ENCODE measurements at places on chromosomes 3 and 15.

DNA sequence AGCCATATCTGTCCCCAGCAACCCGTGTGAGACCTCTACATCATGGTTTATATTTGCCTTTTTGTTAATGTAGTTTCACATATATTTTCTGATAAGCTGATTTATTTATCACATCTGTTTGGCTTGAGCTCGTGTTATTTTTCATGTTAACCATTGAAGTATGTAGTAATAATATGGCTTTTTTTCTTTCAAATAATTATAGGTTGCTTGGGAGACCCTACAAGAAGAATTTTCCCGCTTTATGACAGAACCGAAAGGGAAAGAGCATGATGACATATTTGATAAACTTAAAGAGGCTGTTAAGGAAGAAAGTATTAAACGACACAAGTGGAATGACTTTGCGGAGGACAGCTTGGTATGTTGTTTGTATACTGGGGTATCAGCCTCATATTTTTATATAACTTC is 63.9 kb downstream of the OPA1 start:
- DNase-seq = no peak

GRCh38 chr3:10964537-10965167 is 27.9 kb upstream of the SLC6A1 start:
- peak; percentile 25 for DNase-seq

DNA sequence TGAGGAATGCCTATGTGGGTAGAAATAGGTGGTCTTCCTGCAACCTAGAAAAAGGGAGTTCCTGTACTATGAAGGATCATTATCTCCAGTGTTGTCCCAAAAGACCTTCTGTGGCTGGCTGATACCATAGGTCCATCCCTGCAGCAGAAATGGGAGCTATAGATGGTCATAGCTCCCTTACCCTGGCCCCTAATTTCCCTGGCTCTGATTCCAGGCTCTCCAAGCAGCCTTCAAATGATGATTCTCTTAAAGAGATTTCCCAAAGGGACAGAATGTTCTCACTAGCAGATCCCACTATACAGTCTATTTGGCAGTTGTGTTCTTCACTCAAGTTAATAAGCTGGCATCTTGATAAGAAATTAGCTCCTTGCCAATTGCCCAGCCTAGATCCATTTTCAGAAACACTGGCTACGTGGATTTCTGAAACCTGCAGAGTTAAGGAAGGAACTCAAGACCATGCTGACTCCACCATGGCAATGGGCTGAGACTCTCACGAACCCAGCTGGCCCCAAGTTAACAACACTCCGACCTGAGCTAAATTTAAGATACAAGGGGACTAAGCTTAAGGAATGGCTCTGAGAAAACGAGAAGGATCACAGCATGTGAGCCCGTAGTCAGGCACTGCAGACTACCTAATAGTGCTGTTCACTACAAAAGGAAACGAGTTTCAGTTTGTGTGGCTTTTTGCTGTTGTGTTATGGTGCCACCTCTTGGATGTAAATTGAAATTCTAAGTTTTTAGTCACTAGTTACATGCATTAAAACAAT is 11.4 kb downstream of the C15orf40 start:
- DNase-seq = peak; percentile 64

GRCh38 chr3:12932347-12932746 is 91.0 kb upstream of the RPL32 start:
- no peak for DNase-seq

DNA sequence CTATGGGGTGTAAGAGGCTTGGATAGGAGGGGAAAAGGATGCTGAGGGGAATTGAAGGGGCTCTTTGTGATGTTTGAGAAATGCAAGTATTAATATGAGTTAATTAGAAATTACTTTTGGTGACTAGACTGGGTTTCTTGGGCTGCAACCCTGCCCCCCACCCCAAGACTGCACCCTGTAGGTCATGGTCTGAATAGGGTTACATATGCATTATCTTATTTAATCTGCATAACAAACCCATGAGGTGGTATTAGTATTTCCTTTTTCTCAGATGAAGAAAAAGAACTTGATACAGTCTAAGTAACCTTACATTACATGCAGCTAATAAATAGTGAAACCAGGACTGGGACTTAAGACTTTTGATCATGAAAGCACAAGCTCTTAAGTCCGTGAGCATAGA is 5.6 kb upstream of the ZBTB38 start:
- no peak for DNase-seq

DNA sequence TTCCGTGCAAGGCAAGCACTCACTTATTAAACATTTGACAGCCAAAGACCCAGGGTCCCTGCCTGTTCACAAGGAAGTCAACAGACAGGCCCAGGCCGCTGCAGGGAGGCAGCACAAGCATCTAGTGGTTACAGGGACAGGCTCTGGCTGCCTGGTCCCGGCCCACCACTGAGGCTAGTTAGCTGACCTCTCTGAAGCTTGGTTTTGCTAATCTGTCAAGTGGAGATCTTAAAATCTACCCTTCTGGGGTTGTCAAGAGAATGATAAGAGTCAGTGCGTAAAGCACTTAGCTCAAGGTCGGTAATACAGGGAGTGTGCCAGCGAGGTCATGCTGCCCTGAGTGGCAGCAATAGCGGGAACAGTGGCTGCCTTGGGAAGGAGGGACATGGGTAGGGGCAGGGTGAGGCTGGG is 6.0 kb downstream of the GNB5 start:
- no peak for DNase-seq

DNA sequence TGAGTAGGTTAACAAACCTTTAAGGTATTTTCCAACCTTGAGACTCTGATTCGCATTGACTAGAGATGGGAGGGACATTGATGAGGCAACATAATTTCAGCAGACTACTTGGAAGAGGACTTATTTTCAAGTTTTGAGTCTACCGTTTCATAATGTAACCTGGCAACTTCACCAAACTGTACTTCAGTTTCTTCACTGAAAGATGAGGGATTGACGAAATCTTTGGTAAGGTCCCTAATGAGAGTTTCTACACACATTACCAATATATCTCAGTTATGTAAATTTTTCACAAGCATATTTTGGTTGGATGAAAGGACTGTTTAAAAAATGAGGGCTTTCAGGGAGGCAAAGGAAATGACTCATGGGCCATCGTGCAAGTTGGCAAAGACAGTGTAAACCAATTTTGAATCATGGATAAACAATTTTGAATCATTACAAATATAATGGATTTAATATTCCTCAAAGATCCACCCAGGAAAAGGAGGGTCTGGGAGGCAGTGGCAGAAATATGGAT is 28.7 kb upstream of the SEMA6D start:
- no peak for DNase-seq

- DNase-seq = no peak
Observed at GRCh38 chr3:10204921-10205320, 40.2 kb downstream of the IRAK2 start.

DNA sequence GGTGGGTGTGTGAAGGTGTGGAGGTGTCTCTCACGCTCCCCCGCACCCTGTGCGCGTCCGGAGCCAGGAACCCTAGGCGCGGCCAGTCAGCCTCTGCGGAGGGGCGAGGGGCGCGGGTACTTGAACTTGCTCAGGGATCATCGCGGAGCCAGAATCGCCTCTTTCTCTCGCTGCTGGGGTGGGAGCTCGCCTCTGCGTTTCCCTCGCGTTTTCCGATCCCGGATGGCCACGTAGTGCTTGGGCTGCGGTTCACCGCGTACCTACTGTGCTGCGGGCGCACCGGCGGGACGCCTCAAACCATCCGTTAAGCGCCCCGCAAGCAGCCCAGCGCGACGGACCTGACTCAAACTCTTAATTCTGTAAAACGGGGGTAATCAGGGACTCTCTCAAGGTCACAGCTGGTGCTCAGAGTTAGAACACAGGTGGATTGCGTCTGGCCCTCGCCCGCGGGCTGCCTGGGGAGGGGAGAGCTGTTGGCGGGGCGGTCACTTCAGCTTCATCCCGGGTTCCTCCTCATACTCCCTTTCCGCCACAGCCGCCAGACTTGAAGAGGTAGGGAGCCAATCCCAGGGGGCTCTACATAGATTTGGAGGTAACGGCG is 686 bp downstream of the MYRIP start:
- no peak for DNase-seq

DNA sequence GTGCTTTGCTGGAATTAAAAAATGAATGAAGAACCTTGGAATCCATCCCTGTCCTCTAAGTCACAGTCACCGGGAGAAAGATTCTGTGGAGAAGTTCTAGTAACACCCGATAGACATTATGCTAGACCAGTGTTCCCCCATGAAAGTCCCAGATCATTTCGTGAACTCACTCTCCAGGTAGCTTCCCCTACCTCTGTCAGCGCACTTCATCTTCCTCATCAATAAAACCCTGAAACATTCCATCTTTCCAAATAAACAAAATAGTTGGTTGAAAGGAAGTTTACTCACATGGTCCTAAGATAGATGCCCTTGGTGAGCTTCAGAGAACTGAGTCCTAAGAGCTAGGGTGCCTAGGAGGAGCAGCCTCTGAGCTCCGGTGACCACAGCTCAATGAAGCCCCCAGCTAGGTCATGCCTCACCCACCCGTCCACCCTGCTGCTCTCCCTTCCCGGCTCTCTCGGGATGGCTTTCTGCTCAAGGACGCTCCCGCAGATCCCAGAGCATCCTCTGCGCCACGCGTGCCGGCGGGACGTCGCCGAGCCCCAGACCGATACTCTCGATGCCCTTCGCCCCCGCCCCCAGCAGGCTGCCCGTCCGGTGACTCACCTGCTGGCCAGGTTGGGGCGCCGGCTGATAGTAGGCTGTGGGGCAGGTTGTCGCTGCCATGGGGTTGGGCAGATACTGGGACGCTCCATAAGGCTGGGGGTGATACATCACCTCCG is 776 bp downstream of the VGLL3 start:
- no peak for DNase-seq

GRCh38 chr3:32082721-32083120 is 23.7 kb upstream of the GPD1L start:
- peak; percentile 74 for DNase-seq

DNA sequence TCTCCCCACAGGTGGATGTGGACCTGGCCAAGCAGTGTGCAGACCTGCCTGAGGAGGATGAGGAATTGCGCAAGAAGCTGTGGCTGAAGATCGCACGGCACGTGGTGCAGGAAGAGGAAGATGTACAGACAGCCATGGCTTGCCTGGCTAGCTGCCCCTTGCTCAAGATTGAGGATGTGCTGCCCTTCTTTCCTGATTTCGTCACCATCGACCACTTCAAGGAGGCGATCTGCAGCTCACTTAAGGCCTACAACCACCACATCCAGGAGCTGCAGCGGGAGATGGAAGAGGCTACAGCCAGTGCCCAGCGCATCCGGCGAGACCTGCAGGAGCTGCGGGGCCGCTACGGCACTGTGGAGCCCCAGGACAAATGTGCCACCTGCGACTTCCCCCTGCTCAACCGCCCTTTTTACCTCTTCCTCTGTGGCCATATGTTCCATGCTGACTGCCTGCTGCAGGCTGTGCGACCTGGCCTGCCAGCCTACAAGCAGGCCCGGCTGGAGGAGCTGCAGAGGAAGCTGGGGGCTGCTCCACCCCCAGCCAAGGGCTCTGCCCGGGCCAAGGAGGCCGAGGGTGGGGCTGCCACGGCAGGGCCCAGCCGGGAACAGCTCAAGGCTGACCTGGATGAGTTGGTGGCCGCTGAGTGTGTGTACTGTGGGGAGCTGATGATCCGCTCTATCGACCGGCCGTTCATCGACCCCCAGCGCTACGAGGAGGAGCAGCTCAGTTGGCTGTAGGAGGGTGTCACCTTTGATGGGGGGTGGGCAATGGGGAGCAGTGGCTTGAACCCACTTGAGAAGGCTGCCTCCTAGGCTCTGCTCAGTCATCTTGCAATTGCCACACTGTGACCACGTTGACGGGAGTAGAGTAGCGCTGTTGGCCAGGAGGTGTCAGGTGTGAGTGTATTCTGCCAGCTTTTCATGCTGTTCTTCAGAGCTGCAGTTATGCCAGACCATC is 8.6 kb downstream of the VPS18 start:
- peak; percentile 36 for DNase-seq

GRCh38 chr3:84683493-84683892 is 275.3 kb upstream of the CADM2 start:
- DNase-seq = no peak

DNA sequence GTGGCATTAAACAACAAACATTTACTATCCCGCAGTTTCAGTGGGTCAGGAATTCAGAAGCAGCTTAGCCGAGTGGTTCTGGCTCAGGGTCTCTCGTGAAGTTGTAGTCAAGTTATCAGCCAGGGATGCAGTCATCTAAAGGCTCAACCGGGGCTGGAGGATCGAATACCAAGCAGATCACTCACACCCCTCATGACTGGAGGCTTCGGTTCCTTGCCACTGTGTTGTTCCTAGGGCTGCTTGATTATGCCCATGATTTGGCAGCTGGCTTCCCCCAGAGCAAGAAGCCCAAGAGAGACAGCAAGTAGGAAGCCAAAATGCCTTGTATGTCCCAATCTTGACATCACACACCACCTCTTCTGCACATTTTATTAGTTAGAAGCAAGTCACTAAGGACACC is 33.9 kb upstream of the CDCP1 start:
- no peak for DNase-seq

DNA sequence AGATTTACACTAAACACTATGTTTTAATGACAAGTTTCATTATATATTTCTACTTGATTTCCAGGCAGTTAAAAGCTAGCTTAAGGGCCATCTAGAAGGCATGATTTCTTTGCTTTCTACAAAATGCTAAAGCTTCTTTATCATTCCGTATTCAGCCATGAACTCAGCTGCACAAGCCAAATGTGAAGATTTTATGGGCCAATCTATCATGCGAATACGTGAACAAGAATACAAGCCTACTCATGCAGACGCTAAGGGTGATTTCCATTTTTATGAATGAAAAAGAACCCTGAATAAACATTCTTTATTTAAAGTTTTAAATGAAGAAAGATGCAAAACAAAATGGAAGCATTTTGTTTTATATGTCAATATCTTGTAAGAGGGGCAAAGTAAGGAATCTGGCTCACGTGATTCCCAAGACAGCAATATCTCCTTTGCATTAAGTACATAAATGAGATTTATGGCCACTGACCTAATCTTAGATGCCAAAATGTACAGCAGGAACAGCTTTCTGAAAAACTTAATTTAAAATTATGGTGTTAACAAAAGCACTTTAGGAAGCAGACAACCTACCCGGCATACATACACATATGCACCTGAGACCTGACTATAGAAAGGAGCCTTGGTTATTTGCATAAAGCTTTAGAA is 215.8 kb downstream of the DPH6 start:
- peak; percentile 30 for DNase-seq

- DNase-seq = no peak
Observed at GRCh38 chr15:42053914-42054313, 33.1 kb upstream of the PLA2G4E start.

GRCh38 chr3:56796202-56796601 is 5.5 kb downstream of the ARHGEF3 start:
- DNase-seq = no peak

GRCh38 chr15:41804916-41805666 is 22.8 kb upstream of the JMJD7 start:
- DNase-seq = peak; percentile 56

DNA sequence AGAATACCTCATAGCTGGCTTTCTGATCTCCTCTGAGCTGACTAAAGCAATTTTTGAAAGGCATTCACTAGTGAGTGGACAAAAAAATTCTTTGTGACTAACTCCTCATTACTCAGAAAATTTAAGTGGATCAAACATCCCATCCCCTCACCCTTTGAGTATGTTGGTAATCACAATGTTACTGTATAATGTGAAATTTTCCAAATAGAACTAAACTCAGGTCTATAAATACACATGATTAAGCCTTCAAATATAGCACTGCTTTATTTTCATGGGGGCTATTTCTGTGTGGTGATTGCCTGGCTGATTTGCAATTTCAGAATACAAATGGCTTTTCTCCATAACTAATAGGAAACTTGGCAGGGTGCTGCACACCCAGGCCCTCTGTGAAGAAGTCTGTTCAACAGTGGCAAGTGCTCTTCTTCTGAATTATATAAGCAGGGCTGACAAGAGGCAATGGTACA is 45.9 kb upstream of the ACTC1 start:
- DNase-seq = no peak

Data from umbilical cord (tissue), 2 donors.